ENCODE measurements at places on chromosomes 6 and 20.

GRCh38 chr6:1310628-1311399 is 1.1 kb upstream of the FOXQ1 start:
- DNase-seq = no peak

GRCh38 chr6:43775535-43775885 is 5.5 kb downstream of the VEGFA start:
- DNase-seq = no peak

DNA sequence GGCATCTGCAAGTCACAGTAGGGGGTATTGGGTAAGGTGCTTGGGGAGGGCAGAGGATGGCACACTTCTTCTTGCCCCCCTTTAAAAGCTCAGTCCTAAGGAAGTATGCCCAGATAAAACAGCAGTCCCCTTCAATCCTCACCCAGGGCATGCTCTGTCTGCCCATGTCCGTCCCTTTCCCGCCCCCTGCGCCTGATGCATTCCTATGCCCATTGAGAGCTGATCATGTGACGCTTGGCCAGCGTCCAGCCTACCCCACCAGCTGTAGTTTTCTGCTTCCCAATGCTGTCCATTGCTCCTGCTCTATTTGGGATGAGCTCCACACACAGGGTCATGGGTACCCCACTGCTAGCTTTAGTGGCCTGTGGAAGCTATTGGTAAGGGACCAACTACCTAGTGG is 8.3 kb downstream of the SIGLEC1 start:
- no peak for DNase-seq

DNA sequence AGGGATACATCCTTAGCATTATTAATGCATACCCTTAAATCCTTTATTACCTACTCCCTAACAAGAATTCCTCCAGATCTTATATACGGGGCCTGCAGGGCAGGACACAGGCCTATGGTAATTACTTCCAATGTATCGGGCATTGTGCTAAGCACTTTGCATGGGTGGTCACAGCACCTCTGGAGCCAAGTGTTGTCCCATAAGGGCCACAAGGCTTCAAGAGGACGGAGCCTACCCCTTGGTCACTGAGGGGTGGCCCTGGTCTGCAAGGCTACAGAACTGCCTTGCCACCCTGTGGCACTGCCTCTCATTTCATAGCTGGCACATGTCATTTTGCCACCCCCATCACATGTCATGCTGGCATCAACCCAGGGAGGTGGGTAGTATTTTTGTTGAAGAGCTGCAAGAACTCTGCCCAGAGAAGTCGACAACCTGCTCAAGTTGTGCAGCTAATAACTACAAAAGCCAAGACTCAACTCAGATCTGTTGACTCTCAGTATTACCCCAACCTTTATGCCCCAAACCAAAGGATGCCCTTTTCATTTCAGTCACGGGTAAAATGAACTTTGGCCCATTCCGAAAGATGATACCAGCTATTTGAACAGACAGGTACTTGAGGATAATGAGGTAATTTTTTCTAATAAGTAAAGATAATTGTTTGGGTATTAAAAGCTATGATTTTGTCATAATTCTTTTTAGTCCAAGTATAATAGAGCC is 144.1 kb upstream of the AKAP12 start:
- DNase-seq = no peak

DNA sequence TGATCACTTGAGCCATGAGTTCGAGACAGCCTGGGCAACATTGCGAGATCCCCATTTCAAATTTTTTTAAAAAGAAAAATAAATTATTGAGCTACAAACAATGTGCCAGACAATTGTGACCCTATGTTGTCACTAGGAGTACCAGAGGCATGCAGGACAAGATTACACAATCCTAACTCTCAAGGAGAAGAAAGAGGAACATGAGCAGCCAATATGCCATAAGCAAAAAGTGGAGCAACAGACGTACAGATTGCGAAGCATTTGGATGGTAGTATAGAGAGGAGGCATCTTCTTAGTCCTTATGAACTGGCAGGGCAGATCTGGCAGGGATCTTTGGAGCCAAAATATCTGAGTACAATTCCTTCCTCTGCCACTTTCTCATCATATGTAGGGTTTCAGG is 156.4 kb downstream of the OR2B2 start:
- DNase-seq = no peak

DNA sequence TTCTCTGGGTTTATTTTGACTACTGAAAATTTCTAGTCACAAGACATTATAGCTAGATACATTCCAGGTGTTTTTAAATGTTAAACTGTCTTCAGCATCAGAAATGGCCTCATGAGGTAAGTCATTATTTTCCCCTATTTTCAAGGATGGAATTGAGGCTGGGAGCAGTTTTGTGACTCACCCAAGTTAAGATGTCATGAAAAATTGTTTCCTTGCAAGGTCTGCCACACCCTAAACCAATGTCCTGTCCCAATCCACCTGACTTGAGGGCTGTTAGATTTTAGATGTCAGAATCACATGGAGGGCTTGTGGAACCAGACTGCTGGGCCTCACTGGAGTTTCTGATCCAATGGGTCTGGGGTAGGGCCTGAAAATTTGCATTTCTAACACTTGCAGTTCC is 16.9 kb downstream of the SLC22A3 start:
- no peak for DNase-seq

GRCh38 chr6:75368864-75369402 is 84.3 kb upstream of the TMEM30A start:
- no peak for DNase-seq

- DNase-seq = no peak
Measured at GRCh38 chr6:11067348-11067747, 23.2 kb upstream of the ELOVL2 start.
